NCI-H1105 (cell line): ENCODE measurements at places on chromosomes 4 and X.
A peak's percentile ranks its signal among the peaks of the same experiment; 100 is the strongest.

GRCh38 chr4:78845472-78845871 is 69.3 kb downstream of the BMP2K start:
- DNase-seq, result no peak

- no peak for DNase-seq
These were observed 41.1 kb downstream of the UCHL1 start for GRCh38 chr4:41297832-41298231.

- DNase-seq, result no peak
These were observed 433.1 kb upstream of the FAM241A start for GRCh38 chr4:111712093-111712677.

DNA sequence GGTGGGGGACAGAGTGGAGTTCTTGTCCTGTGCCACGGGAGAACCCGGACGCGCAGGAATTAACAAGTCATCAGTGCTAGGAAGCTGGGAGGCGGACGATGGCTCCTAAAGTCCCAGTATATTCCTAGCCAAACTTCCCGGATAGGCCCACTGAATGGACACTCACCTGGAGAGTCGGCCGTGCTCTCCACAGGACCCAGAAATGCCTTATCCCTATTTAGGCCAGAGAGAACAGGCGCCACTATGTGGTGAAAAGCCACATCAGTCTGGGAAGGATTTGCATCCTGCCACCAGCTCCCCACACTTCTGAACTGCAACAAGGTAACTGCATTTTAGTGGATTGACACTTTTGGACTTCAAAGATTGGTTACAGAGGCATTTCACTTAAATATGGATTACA is 1.1 kb downstream of the CFAP299 start:
- DNase-seq, result peak; percentile 20

DNA sequence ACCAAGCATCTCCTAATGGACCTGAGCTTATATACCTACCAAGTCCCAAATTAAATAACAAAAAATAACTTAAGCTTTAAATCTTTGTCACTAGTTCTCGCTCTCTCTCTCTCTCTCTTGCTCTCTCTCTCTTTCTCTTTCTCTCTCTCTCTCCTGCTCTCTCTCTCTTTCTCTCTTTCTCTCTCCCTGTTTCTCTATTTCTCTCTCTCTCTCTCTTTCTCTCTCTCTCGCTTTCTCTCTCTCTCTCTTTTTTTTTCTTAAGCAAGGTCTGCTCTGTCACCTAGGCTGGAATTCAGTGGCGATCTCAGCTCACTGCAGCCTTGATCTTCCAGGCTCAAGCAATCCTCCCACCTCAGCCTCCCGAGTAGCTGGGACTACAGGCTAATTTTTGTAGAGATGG is 266.6 kb downstream of the BANK1 start:
- DNase-seq, result no peak

DNA sequence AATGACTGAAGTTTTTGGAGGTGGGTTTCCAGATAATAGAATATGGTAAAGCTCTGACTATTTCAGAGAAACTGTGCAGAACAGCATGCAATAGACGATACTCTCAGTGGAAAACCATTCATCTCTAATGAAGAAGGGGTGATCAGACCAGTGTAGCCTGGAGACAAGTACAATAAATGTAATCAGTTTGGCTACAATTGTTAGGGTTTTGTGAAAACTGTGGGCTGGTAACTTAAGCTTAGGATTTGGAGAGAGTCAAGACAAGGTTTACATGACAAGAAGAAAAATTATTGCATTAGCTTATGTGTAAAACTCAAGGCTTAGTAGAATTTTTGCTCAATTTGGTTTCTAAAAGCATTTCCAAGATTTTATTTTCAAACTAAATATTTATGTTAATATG is 241.5 kb upstream of the ANKRD50 start:
- no peak for DNase-seq

- DNase-seq, result no peak
These were observed 164.3 kb downstream of the HS3ST1 start for GRCh38 chr4:11264346-11264745.

DNA sequence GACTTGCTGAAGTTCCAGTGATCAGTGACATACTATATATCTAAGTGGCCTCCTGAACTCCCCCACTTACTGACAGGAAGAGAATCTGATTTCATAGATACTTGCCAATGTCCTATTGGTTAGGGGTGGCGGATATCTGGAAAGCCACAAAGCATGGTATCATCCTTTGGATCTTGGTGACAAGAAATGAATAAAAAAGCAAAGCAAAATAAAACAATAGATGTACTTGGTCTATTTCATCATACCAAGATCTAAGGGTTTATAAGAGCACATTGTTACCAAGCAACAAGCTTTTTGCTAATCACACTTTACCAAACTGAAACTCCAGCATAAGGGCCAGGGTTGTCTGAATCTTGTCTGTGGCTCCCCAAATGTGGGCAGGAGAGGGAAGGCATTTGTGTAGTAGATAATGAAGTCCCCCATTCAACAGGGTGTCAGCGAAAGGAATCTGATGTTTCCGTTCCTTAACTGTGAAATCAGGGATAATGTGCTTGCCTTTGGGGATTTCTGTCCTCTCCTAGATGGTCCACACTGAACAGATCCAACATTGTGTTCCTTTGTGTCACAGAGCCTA is 125.0 kb upstream of the SMIM10 start:
- DNase-seq, result no peak

DNA sequence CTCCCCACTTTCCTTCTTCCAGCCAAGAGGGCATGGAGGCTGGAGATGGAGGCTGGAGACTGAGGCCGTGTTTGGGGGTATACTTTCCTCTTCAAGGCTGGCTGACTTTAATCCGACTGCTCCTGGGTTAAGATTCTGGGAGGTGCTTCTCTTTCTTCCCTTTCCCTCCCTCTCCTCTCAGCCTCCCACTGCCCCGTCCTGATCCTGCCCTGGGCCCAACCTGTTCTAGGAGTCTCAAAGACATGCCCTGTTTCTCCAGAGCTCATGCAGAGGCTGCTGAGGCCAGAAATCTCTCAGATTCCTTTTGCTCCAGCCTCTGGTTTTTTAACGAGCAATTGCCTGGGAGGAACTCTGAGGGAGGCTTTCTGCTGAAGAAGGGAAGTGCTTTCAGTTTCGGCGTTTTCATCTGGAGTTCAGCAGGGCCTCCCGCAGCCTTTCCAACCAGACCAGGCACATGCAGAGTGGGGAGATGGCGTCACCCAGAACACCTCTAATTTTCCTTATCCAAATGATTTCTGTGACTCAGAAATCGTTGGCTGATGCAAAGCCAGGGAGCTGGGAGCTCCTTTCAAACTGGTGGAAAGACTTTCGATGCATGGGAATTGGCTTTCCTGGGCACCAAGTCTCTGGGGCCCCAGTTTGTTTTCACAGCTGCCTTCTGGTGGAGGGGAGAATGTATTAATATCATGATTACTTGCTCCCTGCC is 34.5 kb upstream of the FAM9C start:
- DNase-seq, result no peak

- no peak for DNase-seq
These were observed 164.0 kb upstream of the TRAM1L1 start for GRCh38 chr4:117249333-117249732.

DNA sequence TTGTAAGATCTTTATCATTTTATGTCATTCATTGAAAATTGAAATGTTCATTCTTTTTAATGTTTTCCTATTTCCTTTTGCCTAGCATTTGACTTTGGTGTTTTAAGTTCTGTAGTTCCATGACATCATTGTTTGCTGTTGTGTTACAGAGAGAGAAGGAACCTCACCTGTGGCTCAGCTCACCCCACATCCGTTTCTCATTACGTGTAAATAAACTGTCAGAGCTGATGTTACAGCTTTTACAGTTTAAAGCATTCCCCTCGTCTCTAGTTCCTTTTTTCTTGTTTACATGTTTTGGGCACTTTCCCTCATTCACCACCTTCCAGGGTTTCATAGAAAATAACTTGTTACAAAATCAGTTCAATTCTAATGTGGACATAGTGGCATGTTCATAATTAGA is 137.2 kb downstream of the FNIP2 start:
- DNase-seq, result no peak

GRCh38 chr4:40857956-40858355 is 108.2 kb downstream of the NSUN7 start:
- no peak for DNase-seq

GRCh38 chrX:63436865-63437264 is 85.7 kb upstream of the SPIN4 start:
- no peak for DNase-seq

- DNase-seq, result no peak
These were observed 18.7 kb upstream of the CXCL13 start for GRCh38 chr4:77586951-77587383.

DNA sequence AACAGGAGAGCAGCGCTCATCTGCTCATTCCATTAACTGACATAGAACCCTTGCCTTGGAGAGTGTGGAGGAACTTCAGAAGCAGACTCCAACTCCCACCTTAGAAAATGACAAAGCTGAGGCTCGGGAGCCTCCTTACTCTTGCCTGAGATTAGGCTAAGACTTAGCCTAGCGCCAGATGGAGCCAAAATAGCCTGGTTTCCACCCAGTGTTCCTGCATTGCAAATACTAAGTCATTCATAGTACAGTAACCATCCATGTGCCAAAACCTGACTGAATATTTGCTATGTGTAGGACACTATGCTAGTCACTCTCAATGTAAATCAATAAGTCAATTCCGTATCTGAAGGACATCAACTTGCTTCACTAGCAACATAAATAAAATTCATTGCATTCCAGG is 387.4 kb upstream of the CPEB2 start:
- DNase-seq, result no peak

GRCh38 chrX:132748268-132748667 is 210.2 kb downstream of the HS6ST2 start:
- no peak for DNase-seq
